ENCODE measurements at places on chromosomes 4 and X. TPM values are rescaled to one million over a fixed set of nuclear protein-coding genes. Genes with fewer than 3 reads are reported as not detected.

- no peak for DNase-seq
- no peaks in the 10 kb centered on the region for H3K27me3 ChIP-seq
- H3K4me1 ChIP-seq, result no peaks in the 10 kb centered on the region
- no peak overlapping the region for H3K4me3 ChIP-seq
- H3K36me3 ChIP-seq, result no peaks in the 10 kb centered on the region
Observed at GRCh38 chrX:20680998-20681397, 414.3 kb upstream of the RPS6KA3 start.

DNA sequence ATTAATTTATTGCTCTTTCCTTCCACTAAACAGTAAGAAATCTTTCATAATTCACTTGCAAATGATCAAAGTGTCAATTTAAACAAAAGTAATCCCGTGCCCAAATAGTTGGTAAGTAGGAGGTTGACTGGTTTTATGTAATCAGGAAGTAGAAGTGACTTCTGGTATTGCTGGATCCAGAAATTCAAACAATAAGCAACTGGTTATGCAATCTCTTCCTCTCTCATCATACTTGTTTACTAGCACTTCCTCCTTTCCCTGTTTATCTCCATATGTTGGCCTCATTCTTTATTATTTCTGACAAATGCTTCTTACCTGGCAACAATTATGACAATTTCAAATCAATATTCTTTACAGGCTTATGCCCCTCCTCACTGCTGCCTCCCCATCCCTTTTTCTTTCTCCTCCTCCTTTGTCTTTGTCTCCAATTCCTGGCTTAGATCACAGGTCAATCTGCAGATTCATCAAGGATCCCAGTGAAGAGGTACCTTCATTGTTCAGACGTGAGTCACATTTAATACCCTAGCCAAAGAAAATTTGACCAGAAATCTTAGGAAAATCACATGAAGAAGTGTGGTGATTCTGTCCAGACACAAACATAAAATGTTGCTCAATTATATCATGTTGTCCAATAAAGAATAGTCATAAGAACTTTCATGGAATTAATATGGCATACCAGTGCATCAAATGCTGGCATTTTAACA is 323.2 kb upstream of the PCDH7 start:
- H3K36me3 ChIP-seq, result no peaks in the 10 kb centered on the region
- H3K4me3 ChIP-seq, result no peak overlapping the region
- H3K27ac ChIP-seq, result no peak overlapping the region
- no peak for DNase-seq
- H3K4me1 ChIP-seq, result no peaks in the 10 kb centered on the region

- no peaks in the 10 kb centered on the region for H3K36me3 ChIP-seq
- no peak for DNase-seq
- no peak overlapping the region for H3K4me3 ChIP-seq
- no peak overlapping the region for H3K27ac ChIP-seq
Observed at GRCh38 chr4:108109997-108110416, 58.7 kb downstream of the LEF1 start.

Gene CXXC4
- 0.76 TPM for total RNA-seq

Gene PLAC8
- total RNA-seq, result 1.3 TPM

Gene TLR6
- total RNA-seq, result 6.4 TPM

DNA sequence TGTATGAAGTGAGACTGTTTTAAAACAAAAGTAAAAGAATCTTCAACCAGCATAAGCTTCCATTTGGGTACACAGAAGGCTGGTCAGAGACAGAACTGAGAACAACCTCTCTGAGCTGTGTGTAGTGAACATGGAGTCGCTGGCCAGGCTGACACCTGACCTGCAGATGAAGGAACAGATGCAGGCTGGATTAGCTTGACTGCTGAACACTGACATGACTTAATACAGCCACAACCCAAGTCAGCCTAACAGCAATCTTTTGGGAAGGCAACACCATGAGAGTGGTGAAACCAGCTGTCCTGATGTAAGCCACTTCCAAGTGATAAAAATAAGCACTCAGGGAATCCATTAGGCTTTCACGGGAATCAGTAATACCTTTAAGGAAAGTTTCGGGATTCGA is 10.1 kb downstream of the SCARB2 start:
- H3K27me3 ChIP-seq, result no peaks in the 10 kb centered on the region
- H3K4me3 ChIP-seq, result no peak overlapping the region
- H3K27ac ChIP-seq, result no peak overlapping the region
- DNase-seq, result no peak
- H3K4me1 ChIP-seq, result peaks cover 76% of the 10 kb centered on the region

DNA sequence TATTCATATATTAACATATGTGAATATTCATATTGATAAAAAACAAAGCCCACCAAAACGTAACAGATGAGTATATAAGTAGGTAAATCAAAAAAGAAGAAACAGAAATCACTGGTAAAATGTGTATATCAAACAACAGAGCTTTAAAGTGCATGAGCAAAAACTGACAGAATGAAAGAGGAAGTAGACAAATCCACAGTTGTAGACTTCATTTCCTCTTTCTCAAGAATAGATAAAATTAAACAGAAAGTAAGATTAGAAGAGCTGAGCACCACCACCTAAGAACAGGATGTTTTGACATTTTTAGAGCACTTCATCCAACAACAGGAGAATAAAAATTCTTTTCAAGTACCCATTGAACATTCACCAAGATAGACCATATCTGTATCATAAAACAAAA is 64.6 kb downstream of the CNKSR2 start:
- H3K36me3 ChIP-seq, result no peaks in the 10 kb centered on the region
- no peaks in the 10 kb centered on the region for H3K4me1 ChIP-seq
- DNase-seq, result no peak
- no peak overlapping the region for H3K4me3 ChIP-seq

- no peaks in the 10 kb centered on the region for H3K27me3 ChIP-seq
- H3K36me3 ChIP-seq, result peaks cover 71% of the 10 kb centered on the region
- H3K4me3 ChIP-seq, result no peak overlapping the region
- peak; percentile 30 for DNase-seq
Observed at GRCh38 chr4:2634014-2634413, 97.6 kb downstream of the FAM193A start.

DNA sequence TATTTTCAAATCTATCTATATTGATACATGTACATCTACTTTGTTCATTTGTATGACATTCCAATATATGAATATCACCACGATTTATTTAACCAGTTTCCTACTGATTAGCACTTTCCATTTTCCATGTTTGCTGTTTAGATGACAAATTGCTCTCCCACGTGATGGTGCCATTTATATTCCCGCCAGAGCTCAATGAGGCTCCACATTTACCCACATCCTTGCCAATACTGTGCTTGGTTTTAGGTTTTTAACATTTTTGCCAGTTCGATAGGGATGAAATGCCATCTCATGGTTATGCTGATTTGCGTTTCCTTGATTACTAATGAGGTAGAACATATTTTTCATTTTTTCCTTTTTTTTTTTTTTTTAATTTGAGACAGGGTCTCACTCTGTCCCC is 86.7 kb upstream of the TRIM2 start:
- peaks cover 18% of the 10 kb centered on the region for H3K4me1 ChIP-seq
- H3K4me3 ChIP-seq, result no peak overlapping the region
- no peaks in the 10 kb centered on the region for H3K36me3 ChIP-seq
- H3K27ac ChIP-seq, result no peak overlapping the region
- H3K27me3 ChIP-seq, result no peaks in the 10 kb centered on the region
- DNase-seq, result no peak

Gene ACE2
- 0.97 TPM for total RNA-seq

- H3K27me3 ChIP-seq, result no peaks in the 10 kb centered on the region
- peaks cover 18% of the 10 kb centered on the region for H3K4me1 ChIP-seq
- no peak for DNase-seq
- no peak overlapping the region for H3K27ac ChIP-seq
- H3K36me3 ChIP-seq, result no peaks in the 10 kb centered on the region
Observed at GRCh38 chr4:105155426-105155825, 8.8 kb downstream of the TET2 start.

DNA sequence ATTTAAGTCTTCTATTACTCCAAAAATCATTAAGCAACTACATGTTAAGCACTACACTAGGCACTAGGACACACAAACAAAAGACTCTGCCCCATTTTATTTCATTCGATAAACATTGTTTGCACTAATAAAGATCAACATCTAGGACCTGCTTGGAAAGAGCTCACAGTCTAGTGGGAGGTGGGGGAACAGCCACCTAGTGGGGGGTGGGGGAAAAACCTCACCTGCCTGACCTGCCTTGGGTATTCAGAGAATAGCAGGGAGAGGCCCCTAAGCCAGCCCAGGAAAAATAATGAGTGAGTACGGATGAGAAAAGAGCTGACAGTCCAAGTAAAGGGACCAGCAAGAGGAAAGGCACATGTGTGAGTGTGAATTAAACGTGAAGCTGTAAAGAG is 52.2 kb downstream of the PRDM5 start:
- no peaks in the 10 kb centered on the region for H3K27me3 ChIP-seq
- no peak for DNase-seq
- no peak overlapping the region for H3K4me3 ChIP-seq
- H3K36me3 ChIP-seq, result no peaks in the 10 kb centered on the region
- H3K27ac ChIP-seq, result no peak overlapping the region
- peaks cover 4% of the 10 kb centered on the region for H3K4me1 ChIP-seq

DNA sequence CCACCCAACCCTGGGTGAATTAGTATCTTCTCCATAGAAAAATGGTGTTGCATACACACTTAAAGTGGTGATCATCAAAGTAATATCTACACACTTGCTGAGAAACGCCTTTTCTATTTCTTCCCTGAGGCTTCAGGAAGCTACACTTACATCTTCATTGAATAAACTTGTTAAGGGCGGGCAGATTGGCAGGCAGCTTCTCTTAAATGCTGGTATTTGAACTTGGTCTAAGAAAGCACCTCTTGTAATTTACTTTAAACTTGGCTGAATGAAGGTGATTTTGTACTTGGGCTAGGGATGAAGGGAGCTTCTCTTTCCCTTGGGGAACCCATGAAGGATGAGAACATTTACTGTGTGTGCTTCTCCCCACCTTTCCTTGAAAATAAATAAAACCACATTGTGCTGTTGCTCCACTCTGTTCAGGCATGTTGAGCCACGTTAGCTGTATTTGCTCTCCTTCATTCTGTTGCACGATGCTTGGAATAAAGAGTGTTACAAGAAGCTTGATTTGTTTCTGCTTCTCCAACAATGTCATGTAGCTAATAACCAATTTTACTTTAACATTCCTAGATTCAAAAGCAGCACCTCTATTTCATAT is 430.1 kb downstream of the ANKRD50 start:
- no peaks in the 10 kb centered on the region for H3K36me3 ChIP-seq
- H3K27ac ChIP-seq, result no peak overlapping the region
- H3K4me3 ChIP-seq, result no peak overlapping the region
- H3K27me3 ChIP-seq, result no peaks in the 10 kb centered on the region
- H3K4me1 ChIP-seq, result peaks cover 4% of the 10 kb centered on the region

DNA sequence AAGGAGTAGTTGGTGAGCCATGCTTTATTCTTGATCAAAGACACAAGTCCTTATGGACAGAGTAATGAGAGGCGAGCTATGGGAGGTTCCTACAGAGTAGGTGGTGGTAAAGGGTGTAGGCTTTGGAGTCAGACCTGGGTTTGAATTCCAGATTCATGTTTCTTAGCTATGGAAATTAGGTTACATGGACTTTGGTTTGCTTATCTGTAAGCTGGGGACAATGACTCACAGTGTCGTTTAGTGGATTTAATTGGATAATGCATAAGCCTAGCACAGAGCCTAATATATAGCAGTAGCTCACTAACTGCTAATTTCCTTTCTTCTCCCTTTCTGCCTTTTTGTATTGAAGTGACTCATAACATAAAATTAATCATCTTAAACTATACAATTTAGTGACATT is 5.0 kb upstream of the TRPC5 start:
- peaks cover 4% of the 10 kb centered on the region for H3K4me1 ChIP-seq
- H3K27me3 ChIP-seq, result peaks cover 14% of the 10 kb centered on the region
- H3K4me3 ChIP-seq, result no peak overlapping the region
- no peak for DNase-seq

DNA sequence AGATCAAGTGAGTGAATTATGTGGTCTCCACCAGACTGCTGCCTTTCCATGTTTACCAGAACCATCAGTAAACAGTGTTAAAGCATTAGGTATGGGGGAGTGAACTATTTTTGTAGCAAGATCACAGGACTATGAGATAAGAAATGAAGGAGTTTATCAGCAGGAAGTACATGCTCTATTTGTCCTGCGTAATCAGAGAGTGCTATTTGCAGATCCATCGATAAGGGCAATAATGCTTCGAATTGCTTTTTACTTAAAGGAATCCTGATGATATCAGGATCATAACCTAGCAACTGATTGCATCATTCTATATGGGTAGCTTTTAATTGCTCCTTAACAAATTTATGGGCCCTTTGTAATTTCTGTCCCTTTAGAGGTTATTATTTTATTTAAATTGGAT is 57.1 kb downstream of the RBM46 start:
- H3K27me3 ChIP-seq, result no peaks in the 10 kb centered on the region
- DNase-seq, result no peak
- H3K4me1 ChIP-seq, result no peaks in the 10 kb centered on the region
- no peak overlapping the region for H3K4me3 ChIP-seq

DNA sequence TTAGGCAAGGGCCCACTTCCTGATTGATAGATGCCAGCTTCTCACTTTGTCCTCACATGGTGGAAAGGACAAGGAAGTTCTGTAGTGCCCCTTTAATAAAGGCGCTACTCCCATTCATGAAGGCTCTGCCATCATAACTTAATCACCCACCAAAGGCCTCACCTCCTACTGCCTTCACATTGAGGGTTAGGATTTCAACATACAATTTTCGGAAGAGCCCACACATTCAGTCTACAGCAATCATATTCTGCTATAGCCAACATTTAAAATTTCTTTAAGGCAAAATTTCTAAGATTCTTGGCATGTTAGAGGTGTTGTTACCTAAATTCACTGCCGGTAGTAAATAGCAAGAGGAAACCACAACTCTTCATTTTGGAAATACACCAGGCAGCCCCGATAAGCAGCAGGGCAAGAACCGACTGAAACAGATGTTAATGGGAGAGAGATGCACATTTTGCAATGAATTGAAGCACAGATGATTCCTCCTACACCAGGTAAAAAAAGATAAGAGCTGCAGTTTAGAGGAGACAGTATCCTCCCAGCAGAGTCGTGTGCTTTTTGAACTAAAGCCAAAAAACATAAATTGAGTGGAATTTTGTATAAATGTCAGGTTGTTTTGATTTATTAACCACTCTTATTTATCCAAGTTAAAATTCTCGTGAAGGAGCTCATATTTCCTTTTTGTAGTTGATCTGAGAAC is 594.9 kb downstream of the KCTD8 start:
- H3K27ac ChIP-seq, result no peak overlapping the region
- no peaks in the 10 kb centered on the region for H3K27me3 ChIP-seq
- H3K36me3 ChIP-seq, result no peaks in the 10 kb centered on the region
- DNase-seq, result no peak
- H3K4me3 ChIP-seq, result no peak overlapping the region

Gene CCDC158
- 0.72 TPM for total RNA-seq

DNA sequence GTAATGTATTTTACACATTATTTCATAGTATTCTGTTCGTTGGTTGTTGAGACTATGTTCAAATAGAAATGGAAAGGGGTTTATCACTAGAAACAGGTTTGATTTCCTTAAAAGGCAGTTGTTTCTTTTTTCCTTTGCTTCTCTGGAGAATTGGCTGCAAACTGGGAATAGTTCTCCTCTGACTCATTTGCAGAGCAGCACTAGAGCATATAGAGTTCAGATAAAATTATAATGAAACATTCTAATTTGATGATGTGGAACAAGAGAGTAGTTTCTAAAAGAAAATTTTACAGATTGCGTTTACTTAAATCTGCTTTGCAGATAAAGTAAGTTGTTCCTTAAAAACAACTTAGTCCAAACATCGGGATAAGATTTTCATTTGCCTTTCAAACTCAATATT is 29.7 kb downstream of the SYNPO2 start:
- peak overlapping the region; percentile 29 for H3K27ac ChIP-seq
- no peak for DNase-seq
- peaks cover 38% of the 10 kb centered on the region for H3K4me1 ChIP-seq
- H3K4me3 ChIP-seq, result no peak overlapping the region
